ENCODE measurements at places on chromosomes 7 and 10. TPM values are rescaled to one million over a fixed set of nuclear protein-coding genes. Genes with fewer than 3 reads are reported as not detected.

Gene RAPGEF5
- 92.8 TPM for total RNA-seq

Gene EVX1
- total RNA-seq: not detected

Gene CASP2
- total RNA-seq: 34.8 TPM

Gene SLC35G1
- 21.1 TPM for total RNA-seq

Gene TRIM56
- 36.1 TPM for total RNA-seq

Gene CPED1
- 10.1 TPM for total RNA-seq

Gene NME8
- not detected for total RNA-seq

Gene GPR15LG
- total RNA-seq: 69.0 TPM

Gene NUTM2D
- total RNA-seq: 9.3 TPM
